ENCODE measurements at places on chromosomes 1 and 21.

DNA sequence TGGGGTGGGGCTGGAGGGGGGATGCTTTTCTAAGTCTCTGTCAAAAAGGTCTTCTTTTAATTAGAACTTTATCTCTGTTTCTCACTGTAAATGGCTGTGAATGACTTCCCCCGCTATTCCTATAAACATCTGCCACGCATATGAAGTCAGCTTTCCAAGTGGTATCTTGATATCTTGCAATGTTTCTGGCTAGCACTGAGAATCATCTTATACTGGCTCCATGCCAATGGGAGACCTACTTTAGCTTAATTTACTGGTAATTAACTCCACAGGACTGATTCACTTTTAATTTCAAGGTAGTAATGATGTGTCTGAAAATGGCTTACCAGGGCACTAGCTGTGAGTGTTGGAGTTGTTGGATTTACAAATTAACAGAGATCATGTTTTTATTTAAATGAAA lies 4.3 kb downstream of the GPR88 start:
- DNase-seq: no peak

- no peak for DNase-seq
Measured at GRCh38 chr1:212402666-212403321, 11.9 kb downstream of the PACC1 start.

DNA sequence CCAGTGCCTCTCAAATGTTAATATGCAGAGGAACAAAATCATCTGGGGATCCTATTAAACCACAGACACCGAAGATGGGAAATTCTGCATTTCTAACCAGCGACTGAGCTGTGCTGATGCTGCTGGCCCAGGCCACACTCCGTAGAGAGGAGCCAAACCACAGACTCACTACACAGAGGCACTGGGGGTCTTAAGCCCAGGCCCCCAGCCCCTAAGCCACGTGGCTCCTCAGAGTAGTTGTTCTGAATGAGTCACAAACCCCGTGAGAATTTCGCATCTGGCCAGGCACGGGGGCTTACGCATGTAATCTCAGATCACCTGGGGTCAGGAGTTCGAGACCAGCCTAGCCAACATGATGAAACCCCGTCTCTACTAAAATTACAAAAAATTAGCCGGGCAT lies 2.8 kb upstream of the CELA2A start:
- DNase-seq: peak; percentile 90

- no peak for DNase-seq
Measured at GRCh38 chr1:115606305-115606704, 35.5 kb upstream of the VANGL1 start.

DNA sequence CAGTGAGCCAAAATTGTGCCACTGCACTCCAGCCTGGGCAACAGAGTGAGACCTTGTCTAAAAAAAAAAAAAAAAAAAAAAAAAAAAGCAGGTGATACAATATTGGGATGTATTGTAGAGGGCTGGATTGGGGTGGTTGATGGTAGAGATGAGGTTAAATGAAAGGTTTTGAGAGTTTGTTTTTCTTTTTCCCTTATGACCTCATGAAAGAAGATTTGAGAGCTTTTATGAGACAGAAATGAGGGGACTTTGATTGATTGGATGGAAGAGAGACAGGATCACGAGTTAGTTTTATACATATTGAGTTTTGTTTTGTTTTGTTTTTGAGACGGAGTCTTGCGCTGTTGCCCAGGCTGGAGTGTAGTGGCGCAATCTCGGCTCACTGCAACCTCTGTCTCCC lies 27.1 kb downstream of the OSBPL9 start:
- DNase-seq: no peak

DNA sequence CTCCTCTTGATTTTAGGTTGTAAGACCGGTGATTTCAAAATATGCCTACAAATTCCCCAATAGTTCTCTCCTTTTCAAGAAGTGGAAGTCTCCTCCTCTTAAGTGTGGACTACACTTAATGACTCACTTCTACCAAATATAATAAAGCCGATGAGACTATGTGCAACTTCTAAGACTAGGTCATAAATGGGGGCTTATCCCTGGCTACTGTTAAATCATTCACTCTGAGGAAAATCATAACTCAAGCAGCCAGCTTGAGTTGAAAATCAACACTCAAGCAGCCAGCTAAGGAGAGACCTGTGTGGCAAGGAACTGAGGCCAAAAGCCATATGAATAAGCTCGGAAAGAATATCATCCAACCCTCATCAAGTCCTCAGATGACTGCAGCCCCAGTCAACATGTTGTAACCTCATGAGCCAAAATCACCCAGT lies 49.6 kb upstream of the PSMG1 start:
- DNase-seq: no peak

GRCh38 chr1:88943241-88943640 lies 49.2 kb downstream of the KYAT3 start:
- DNase-seq: no peak

- DNase-seq: peak; percentile 19
Measured at GRCh38 chr1:24321697-24322469, 2.7 kb downstream of the GRHL3 start.

GRCh38 chr1:225662155-225662554 lies 9.2 kb upstream of the ENAH start:
- DNase-seq: no peak

DNA sequence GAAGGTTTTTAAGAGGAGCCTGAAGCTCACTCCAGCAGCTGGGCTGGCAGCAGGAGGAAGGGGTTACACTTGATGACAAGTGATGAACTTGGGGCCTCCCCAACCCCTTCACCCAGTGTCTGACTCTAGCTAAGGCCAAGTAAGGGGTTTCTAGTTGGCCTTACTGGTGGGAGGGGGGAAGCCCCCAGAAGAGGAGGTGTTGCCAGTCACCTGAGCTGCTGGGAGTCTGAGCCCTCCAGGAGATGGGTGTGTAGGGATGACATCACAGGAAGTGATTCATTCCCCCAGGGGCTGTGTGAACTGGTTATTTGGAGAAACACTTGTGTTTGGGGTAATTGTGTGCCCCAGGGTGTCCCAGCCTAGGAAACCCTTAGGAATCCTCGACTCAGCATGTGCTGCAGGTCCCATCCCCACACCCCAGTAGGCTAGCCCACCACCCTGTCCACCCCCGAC lies 3.1 kb downstream of the PADI1 start:
- DNase-seq: no peak

GRCh38 chr21:38140207-38140903 lies 116.4 kb upstream of the KCNJ15 start:
- peak; percentile 46 for DNase-seq

- no peak for DNase-seq
Measured at GRCh38 chr21:15644489-15644888, 85.3 kb upstream of the USP25 start.

DNA sequence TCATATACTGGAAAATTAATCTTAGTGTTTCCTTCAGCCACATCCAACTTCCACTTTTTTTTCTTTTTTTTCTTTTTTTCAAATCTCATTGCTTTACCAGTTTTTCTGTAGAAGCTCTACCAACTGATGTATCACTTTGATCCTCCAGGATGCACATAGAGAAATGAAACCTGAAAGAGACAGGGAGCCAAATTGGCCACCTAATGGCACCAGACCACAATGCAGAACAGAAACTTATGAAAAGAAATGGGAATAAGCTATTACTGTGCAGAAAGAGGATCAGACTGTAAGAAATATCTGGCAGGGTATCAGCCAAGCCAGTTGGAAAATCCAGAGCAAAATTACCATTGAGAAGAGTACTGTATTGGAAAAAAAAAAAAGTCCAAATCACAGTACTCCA lies 1514.2 kb downstream of the MRPL39 start:
- no peak for DNase-seq

- no peak for DNase-seq
Measured at GRCh38 chr1:224245188-224245587, 62.1 kb downstream of the DEGS1 start.

DNA sequence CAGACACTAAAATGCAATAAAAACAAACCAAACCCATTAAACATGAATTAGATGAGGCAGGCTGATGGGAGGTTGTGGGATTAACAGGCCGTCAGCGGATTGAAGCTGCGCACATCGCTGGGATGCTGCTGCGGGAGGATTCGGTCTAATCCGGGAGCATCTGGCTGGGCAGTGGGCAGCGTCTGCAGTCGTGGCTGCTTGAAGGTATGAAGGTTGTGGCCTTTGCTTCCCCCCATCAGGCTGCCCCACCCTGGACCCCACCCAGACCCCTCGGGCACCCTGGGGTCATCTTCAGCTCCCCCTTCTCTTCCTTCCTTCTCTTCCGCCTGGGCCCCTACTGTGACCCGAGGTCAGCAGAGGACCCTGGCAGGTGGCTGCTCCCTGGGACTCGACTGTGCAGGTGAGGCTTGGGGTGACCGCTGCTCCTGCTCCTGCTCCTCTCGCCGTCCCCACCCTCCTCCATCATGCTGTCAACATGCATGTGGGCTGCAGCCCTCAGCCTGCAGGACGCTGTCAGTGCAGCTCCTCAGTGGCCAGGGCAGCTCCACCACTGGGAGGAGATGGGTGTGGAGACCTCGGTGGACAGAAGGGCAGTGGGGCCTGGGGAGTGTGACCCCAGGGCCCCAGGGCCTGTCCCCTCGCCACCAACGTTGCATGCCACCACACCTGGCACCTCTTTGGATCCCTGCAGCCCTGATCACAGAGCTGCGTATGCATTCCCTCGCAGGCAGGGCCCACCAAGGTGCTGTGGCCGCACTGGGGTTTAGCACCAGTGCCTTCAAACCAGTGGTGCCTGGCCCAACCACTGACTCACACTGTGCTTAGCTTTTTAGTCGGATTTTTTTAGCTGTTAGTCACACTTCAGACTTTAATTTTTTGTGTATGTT lies 112.2 kb upstream of the COL6A1 start:
- no peak for DNase-seq

- DNase-seq: no peak
Measured at GRCh38 chr1:44817307-44817706, 9.0 kb downstream of the BTBD19 start.

DNA sequence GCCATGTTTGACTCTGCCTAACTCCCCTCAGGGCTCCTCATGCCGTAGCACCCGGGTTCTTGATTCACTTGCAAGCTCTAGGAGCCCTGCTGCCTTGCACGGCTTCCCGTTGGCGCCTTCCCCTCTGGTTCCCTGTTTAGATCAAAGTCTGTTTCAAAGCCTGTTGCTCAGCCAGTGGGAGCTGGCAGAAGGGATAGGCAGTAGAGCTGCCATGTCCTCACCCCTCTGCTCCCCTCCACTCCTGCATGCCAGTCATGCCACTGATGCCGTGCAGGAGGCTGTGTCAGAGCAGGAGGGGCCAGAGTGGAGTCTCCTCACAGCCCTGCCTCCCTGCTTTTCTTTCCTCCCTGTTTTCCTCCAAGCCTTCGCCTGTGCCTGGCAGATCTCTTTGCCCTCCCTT lies 26.5 kb downstream of the HMGCS2 start:
- DNase-seq: peak; percentile 31

DNA sequence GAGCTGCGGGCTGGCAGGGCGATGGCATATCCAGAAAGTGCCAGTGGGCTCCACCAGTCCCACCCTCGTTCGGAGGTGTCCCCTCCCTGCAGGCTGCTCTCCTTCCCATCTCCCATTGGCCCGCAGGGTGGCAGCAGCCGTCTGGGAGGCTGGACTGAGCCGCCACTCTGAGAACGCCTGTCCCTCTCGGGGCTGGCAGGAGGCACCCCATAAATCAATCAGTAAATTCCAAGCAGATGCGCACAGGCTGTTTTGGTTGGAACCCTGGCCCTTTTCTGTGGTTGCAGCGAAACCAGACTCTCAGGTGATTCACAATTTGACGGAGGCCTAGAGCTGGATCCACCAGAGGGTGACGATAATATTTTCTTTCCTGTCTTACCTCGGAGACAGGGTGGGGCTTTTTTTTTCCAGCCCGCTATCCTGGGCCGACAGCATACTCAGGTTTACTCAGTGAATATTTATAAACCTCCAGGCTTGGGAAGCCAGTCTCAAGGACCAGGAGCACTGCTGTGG lies 99.7 kb downstream of the GLIS1 start:
- no peak for DNase-seq

GRCh38 chr1:156232201-156232894 lies 9.6 kb upstream of the BGLAP start:
- no peak for DNase-seq

GRCh38 chr1:110229348-110230001 lies 19.4 kb downstream of the KCNC4 start:
- no peak for DNase-seq

- no peak for DNase-seq
Measured at GRCh38 chr21:37695111-37695510, 221.1 kb downstream of the KCNJ6 start.

DNA sequence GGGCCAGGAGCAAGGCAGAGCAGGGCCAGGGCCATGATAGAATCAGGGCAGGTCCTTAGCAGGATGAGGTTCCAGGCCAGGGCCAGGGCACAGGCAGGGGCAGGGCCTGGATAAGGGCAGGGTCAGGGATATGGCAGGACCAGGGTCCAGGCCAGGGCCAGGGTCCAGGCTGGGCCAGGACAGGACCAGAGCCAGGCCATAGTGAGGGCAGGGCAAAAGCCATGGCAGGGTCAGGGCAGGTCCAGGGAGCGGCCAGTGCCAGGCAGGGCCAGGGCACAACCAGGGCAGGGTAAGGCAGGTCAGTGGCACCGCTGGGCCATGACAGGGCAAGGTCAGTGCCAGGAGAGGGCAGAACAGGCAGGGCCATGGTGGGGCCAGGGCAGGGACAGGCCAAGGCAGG lies 152.2 kb downstream of the LIPI start:
- DNase-seq: no peak

DNA sequence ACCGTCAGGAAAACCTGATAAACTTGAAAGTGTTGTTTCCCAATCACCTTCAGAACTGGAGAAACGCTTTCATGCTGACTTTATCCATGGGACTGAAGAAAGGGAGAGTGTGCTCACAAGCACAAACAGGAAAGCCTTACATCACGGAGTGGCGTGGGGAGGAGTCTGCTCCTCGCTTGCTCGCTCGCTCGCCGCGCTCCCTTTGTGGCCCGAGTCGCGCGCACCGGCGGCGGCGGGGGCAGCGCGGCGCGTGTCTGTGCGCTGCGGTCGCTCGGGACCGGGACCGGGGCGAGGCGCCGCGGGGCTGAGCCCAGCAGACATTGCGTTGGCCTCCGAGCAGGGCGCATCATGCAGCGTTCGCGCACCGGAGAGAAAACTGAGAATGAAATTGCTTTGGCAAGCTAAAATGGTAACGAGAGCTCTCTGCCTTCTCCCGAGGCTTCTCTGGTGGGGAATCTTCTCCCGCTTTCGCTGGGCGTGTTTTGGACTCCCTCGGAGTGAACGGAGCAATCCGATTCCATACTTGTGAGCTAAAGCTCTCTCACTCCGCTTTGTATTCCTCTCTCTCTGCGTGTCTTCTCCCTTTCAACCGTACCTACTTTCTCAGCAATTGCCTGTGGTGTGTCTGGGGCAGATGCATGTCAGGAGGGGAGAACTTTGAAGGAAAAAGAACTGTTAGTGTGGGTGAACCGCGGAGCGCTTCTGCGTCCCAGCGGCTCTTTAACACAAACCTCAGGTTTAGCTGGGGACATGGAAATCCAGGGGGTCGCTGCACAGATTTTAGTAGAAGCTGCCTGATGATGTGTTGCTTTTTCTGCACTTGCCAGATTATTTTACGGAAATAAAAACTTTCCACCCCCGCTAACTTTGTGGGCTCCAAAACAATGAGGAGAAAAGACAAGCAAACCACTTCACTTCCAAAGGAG lies at the start of gene RGL1:
Gene RGL1, plus strand, starts transcription at position 205 of the 926 bp plus-strand sequence. Its CDS starts 178 bp downstream, at position 383.
- peak; percentile 70 for DNase-seq
